Smooth muscle cell of the brain vasculature (primary cell): ENCODE measurements at places on chromosomes 16 and 17.

- no peak for DNase-seq
These were observed 27.9 kb downstream of the RPRML start for GRCh38 chr17:46950997-46951621.

GRCh38 chr17:66836063-66837005 is 1.4 kb downstream of the CACNG5 start:
- DNase-seq = no peak

GRCh38 chr16:21590287-21590686 is 9.1 kb upstream of the METTL9 start:
- DNase-seq = no peak

- DNase-seq = no peak
These were observed 272.3 kb downstream of the FOXL1 start for GRCh38 chr16:86850670-86851069.

- no peak for DNase-seq
These were observed 12.9 kb downstream of the ZNF750 start for GRCh38 chr17:82826956-82827355.

GRCh38 chr16:24583494-24583893 is 44.1 kb downstream of the RBBP6 start:
- no peak for DNase-seq

DNA sequence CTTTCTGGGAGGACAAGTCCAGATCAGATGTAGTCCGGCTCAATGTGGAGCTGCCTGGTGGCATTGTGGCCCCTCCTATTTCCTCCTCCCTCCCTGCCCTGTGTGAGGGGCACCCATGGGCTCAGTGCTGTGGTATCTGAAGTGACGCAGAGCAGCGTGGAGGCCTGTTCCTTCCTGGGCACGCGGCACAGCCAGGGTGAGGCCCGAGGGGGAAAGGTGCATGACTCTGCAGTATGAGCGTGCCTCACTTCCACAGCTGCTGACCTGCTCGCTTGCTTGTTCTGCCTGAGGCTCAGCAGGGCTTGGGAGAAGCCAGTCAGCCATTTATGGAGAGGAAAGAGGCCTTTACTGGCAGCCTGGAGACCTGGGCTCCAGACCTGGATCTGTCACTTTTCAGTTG is 11.7 kb downstream of the TMEM238L start:
- no peak for DNase-seq

- no peak for DNase-seq
These were observed 4.4 kb downstream of the CFAP97D1 start for GRCh38 chr17:43784628-43785101.
